ENCODE measurements at places on chromosomes 7 and 10. TPM values are rescaled to one million over a fixed set of nuclear protein-coding genes. Genes with fewer than 3 reads are reported as not detected.

SAP25 gene
- polyA plus RNA-seq, result 2.3 TPM

ADAM22 gene
- polyA plus RNA-seq, result 12.6 TPM

ZNHIT1 gene
- 41.0 TPM for polyA plus RNA-seq

SPDYE2B gene
- polyA plus RNA-seq, result 5.7 TPM

GRCh38 chr7:108723381-108723814 is 153.7 kb downstream of the DNAJB9 start:
- DNase-seq, result peak; percentile 20

DNA sequence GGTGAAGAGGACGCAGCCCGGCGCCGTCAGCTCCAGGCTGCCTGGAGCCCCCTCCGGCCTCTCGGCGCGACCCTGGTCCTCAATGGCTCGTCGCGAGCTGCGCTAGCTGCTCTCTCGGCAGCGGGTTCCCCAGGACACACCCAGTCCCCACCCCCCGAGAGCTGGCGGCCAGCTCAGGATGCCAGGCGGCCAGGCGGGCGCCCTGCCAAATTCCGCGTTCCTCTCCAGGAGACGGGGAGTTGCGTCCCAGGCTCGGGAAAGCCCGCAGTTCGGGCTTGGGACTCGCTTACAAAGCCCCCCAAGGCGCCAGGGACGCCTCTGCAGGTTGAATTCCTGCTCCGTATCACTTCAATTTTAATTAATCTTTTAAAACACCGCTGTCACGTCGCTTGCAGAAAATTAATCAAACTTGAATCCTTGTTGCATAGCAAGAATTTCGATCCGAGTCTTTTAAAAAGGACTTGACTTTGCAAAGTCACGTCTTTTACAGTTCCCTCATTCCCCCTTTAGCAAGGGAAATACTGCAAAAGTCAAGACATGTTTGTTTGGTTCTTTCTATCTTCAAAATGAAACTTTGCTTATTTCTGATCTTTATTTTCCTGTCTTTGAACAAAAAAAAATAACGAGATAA is 28.2 kb downstream of the SKIDA1 start:
- peak; percentile 88 for DNase-seq

DNA sequence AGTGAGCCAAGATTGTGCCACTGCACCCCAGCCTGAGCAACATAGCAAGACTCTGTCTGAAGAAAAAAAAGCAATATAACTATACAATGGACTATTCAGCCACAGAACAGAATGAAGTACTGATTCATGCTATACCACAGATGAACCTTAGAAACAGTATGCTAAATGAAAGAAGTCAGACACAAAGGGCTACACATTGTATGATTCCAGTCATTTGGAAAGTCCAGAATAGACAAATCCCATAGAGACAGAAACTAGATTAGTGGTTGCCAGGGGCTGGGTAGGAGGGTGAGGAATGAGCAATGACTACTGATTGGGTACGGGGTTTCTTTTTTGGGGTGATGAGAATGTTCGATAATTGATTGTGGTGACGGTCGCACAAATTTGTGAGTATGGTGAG is 9.6 kb upstream of the CFAP70 start:
- no peak for DNase-seq

DNA sequence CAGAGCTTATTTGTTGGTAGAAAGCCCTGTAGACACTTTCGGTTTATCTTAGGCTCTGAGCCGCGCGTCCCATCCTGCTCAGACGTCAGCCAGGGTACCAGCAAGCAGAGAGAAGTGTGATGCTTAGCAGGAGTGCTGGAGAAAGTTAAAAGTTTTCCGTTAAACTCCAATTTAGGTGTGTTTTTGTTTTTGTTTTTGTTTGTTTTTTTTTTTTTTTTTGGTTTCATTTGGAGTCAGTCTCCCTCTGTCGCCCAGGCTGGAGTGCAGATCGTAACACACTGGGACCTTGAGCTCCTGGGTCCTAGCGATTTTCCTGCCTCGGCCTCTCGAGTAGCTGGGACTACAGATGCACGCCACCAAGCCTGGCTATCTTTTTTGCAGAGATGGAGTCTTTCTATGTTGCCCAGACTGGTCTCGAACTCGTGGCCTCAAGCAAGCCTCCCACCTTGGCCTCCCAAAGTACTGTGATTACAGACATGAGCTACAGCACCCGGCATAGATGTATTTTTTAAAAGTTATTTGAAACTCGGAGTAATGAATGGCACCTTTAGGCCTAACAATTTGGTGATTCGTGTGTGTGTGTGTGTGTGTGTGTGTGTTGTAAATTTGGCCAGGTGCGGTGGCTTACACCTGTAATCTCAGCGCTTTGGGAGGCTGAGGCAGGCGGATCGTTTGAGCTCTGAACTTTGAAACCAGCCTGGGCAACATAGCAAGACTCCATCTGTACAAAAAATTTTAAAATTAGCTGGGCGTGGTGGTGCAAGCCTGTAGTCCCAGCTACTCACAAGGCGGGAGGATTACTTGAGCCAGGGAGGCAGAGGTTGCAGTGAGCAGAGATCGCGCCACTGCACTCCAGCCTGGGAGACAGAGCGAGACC is 1.3 kb upstream of the HIP1 start:
- DNase-seq, result peak; percentile 60

GRCh38 chr7:106891548-106892410 is 26.7 kb downstream of the PIK3CG start:
- no peak for DNase-seq

GRCh38 chr10:89384474-89385340 is 6.9 kb downstream of the IFIT1B start:
- no peak for DNase-seq
